ENCODE measurements at places on chromosomes 12 and 14. TPM values are rescaled to one million over a fixed set of nuclear protein-coding genes. Genes with fewer than 3 reads are reported as not detected.

Gene RNASE1
- 195 TPM for total RNA-seq

- no peaks in the 10 kb centered on the region for H3K36me3 ChIP-seq
- no peaks in the 10 kb centered on the region for H3K27me3 ChIP-seq
- no peak for DNase-seq
- H3K4me3 ChIP-seq: no peak overlapping the region
- no peak overlapping the region for H3K27ac ChIP-seq
These were observed 159.2 kb upstream of the LRIG3 start for GRCh38 chr12:59079472-59079871.

DNA sequence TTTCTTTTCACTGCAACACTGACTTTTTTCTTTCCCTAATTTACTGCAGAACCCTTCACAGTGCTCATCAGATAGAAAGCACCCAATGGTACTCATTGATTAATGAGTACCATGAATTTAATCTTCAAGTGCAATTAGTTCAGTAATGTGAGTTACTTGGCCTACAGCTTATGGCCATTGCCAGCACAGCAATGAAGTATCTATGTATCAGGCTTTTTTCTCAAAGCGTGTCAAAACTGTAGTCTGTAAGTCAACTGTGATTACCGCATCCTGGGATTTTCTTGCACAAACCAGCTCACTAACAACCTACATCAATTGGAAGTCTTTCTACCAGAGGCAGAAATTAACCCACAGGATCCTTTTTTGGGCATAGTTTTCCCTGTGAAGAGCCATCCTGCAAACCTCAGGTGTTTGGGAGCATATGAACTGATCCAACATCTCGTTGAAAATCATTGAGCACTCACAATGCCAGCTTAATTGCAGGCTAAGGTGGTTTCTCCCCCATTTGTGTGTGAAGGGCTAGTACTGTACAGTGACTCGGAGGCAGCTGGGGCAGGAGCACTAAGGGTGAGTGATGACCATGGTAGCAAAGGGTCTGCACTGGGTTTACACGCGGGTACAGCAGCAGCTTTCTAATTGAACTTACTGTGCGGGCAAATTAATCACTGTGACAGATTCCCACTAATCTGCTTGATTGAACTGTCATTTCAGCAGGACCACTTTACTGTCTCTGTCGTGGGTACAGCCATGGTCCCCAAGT, 619.3 kb downstream of the SNAPC1 start:
- no peaks in the 10 kb centered on the region for H3K4me1 ChIP-seq
- H3K27ac ChIP-seq: no peak overlapping the region
- no peaks in the 10 kb centered on the region for H3K27me3 ChIP-seq

DNA sequence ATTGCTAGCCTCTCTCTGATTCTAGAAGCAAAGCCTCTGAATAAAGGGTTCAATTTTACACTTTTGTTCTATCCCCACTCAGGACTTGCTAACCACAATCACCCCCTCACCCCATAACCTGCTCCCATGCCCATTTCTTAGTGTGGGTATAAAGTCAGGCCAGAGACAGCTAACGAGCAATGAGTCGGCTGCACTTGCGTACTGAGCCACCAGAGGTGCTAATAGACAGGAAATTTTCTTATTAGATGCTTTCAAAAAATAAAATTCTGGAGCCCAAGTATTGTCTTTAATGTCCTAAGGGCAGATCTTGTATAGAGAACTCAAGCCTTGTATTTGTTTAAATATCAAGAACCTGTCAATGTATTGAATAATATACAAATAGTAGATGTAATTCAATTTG, 256.9 kb downstream of the SYT1 start:
- no peaks in the 10 kb centered on the region for H3K36me3 ChIP-seq
- no peaks in the 10 kb centered on the region for H3K4me1 ChIP-seq
- no peak overlapping the region for H3K4me3 ChIP-seq

- H3K27me3 ChIP-seq: no peaks in the 10 kb centered on the region
- no peaks in the 10 kb centered on the region for H3K36me3 ChIP-seq
- peaks cover 3% of the 10 kb centered on the region for H3K4me1 ChIP-seq
- peak overlapping the region; percentile 73 for H3K4me3 ChIP-seq
- peak overlapping the region; percentile 30 for H3K27ac ChIP-seq
These were observed 669 bp upstream of the CDKN3 start for GRCh38 chr14:54396183-54396492.

Measured in gastrocnemius medialis (tissue), 4 donors.